ENCODE measurements at places on chromosomes 7 and 10. TPM values are rescaled to one million over a fixed set of nuclear protein-coding genes. Genes with fewer than 3 reads are reported as not detected.

GRCh38 chr10:132972986-132973902 lies 30.9 kb upstream of the CFAP46 start:
- DNase-seq = no peak

- DNase-seq = no peak
Measured at GRCh38 chr10:7626283-7626682, 40.5 kb downstream of the ITIH5 start.

SPDYE16 gene
- 0.31 TPM for total RNA-seq

DNA sequence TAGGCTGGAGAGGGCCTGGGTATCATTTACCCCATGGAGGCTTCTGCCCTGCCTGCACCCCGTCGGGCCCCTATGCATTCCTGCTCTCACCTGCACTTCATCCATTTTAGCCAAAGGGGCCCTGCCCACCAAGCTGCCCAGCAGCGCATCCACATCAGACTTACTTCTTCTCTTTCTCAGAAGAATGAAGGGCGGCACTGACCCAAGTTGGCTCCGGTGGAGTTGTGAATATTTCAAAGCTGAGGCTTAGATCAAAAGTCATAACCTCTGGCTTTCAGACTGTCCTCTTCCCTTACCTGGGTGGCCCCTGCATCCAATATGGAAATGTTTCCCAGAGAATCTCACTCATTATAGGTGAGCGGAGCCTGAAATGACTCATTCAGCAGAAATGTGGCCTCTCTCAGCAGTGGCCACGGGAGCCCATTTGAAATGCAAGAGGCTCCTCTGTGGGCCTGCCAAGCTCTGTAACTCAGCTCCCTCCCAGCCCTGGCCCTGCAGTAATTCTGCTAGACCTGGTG lies 117.6 kb upstream of the TCF7L2 start:
- no peak for DNase-seq

DNA sequence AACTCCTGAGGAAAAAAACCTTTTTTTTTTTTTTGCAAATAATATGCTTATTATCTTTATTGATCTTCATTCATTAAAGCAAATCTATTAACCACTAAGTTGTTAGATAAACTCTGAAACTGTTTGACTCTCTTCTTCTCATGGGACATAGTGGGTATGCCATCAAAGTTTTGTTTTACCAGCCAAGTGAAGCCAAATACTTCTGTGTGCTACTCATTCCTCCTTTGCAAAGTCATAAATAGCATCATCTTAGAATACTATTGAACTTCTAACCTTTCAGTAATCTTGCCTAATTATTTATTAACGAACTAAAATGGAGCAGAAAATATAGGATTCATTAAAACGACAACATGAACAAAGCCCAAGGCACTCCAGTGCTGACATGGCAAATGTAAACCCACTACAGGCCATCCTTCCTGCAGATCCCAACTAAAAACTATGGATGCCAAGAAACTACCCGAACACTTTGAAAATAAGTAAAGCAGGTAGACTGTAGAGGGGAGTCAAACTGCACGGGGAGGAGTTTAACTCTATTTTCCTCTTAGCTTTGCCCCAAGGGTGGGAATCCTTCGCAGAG lies 61.2 kb upstream of the ODAD2 start:
- no peak for DNase-seq

DNA sequence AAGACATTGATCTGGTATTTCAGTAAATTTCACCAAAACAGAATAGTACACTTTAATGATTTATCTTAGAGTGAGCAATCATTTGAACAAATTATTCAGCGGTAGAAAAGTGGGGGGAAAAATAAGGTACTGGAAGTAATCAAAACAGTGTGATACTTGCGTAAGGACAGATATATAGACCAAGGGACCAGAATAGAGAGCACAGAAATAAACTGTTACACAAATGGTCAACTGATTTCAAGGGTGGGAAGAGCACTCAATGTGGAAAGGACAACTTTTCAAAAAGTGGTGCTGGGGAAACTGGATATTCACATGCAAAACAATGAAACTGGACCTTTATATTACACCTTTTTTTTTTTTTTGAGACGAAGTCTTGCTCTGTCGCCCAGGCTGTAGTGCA lies 119.9 kb downstream of the NRBF2 start:
- no peak for DNase-seq

- no peak for DNase-seq
Measured at GRCh38 chr10:19628767-19629560, 187.3 kb upstream of the PLXDC2 start.

DNA sequence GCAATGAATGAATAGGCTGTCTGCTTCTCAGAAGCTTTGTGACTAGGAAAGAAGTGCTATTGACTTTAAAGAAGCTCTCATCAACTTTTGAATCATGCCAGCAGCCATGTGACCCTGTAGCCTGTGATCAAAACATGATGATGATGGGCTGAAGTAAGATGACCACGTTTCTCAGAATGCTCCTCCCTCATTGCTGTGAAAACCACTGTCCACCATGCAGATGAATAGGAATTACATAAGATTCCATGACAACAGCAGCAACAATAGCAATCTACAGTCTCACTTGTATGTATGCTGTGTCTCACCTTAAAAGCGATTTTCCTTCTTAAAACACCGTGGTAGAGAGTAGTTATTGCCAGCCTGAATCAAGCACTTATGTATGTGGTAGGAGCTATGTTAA lies 228.4 kb downstream of the TRIL start:
- DNase-seq = no peak

DNA sequence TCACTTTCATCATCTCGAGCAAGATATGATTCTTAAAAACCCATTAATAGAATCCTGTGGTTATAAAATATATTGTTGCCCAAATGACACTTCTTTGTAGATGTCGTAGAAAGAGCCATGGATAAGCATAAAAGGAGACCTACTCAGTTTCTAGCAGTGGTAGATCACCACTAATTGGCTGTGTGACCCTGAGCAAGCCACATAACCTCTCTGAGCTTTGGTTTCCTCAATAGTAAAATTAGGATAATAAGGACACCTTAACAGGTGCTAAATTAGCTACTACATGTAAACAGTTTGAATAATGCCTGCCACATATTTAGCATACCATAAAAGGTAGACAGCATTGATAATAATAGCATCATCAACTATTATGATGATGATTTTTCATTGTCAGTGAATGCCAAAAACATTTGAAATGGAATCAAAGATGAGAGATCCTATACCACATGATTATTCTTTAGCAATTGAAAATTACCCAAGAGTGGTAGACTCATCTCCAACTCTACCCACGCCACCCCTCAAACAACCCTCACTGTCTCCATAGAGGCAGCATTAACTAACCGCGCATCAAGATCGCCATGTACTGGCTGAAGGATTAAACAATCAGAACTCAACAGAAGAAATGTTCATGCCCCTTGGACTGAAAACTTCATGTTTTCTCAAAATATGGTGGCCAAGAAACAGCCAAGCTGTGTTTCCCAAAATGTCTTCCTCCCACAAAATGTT lies 45.8 kb downstream of the CHST15 start:
- no peak for DNase-seq

- DNase-seq = no peak
Measured at GRCh38 chr10:123241391-123242141, 87.4 kb downstream of the BUB3 start.

DNA sequence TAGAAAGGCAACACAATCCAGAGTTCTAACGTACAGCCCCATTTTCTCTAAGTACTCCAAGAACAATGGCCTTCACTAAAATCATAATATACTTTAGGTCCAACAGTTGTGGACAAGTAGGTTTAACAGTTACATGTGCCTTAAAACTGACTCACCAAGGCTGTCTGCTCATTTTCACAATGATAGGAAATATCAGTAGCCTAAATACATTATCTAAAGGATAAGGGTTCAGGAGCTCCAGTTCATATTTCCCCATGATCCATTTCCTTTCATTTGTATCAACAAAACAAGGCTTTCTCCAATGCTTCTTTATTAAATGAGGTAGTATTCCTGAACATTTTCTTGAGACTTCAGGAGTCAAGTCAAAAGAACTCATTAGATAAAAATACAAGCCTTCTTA lies 164.0 kb downstream of the SLC25A13 start:
- no peak for DNase-seq

- DNase-seq = no peak
Measured at GRCh38 chr10:23111517-23112286, 16.3 kb downstream of the MSRB2 start.

FFAR4 gene
- 0.57 TPM for total RNA-seq

DNA sequence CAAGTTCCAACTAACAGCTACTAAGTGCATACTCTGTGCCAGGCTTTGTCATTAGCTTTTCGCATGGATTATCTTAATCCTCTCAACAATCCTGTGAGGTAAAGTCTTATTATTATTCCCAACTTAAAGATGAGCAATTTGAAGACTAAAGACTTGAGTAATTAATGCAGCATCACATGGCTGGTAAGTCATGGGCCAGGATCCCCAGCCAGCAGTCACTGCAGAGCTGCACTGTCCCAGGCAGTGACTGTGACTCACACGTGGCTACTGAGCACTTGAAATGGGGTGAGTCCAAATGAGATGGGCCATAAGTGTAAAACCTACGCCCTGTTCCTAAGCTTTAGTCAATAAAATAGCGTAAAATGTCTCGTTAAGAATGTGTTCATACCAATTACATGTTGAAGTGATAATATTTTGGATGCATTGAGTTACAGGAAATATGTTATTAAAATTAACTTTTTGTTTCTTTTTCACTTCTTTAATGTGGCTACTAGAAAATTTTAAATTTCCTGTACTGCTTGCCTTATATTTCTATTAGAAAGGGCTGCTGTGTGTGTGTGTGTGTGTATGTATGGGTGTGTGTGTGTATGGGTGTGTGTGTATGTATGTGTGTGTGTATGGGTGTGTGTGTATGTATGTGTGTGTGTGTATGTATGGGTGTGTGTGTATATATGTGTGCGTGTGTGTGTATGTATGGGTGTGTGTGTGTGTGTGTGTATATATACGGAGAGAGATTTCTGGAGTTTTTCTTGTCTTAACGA lies 756.3 kb downstream of the AUTS2 start:
- DNase-seq = no peak

- DNase-seq = no peak
Measured at GRCh38 chr10:86437447-86437846, 70.9 kb upstream of the GRID1 start.

DNA sequence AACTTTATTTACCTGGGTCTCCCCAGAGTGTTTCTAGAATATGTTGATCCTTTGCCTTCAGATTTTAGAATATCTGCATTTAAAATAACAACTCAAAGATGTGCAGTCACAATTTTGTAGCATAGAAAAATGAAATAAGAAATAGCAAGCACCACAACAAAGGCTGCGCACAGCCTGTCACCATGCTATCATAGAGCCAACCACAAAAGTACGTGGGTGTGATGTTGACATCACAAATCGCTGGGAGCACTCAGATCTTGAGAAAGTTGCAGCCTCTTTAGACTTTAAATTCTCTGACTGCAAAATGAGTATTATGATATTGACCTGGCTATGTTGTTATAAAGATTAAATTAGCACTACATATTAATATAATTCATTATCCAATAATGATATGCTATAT lies 177.9 kb downstream of the TNS3 start:
- no peak for DNase-seq

DNA sequence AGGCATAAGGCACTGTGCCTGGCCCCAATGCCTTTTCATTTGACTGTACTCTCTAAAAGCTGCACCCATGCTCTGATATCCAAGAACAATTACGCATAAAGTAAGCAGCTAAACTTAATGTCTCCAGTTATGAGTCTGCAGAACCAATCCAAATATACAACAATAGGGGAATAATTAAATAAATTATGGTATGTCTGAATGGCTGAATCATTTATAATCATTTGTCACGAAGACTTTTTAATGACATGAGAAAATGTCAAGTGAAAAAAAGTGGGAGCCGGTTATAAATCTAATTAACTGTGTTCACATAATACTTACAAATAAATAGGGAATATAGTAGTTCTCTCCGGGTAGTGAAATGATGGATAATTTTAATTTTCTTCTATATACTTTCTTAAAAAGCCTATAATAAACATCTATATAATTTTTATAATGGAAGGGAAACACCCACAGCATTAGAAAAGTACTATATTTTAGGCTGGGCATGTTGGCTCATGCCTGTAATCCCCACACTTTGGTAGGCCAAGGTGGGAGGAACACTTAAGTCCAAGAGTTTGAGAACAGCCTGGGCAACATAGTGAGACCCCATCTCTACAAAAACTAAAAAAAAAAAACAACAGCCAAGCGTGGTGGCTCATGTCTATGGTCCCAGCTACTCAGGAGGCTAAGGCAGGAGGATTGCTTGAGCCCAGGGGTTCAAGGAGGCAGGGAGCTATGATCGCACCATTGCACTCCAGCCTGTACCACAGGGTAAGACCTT lies 14.2 kb downstream of the SLC37A3 start:
- no peak for DNase-seq

GRCh38 chr10:62511238-62511637 lies 137.1 kb downstream of the ZNF365 start:
- DNase-seq = no peak

- no peak for DNase-seq
Measured at GRCh38 chr7:70377957-70378356, 754.0 kb upstream of the GALNT17 start.

DNA sequence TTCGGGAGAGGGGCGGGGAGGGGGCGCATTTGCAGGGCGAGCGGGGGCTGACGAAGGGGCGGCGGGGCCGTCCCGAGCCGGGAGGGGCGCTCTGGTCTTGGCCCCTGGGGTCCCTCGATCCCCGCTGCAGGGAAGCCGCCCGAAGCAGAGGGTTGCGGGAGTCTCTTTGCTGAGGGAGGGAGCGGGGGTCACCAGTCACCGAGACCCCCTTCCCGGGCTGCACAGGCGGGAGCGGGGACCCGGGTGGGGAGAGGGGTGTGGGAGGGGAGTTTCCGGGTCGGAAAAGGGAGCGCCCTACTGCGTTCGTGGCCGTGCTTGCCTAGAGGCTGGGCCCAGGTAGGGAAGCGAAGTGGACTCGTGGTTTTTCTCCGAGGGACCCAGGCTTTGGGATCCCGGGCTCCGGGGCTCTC lies 422 bp downstream of the AP1S1 start:
- no peak for DNase-seq

GRCh38 chr10:23095966-23096801 lies 805 bp downstream of the MSRB2 start:
- DNase-seq = peak; percentile 51

PTF1A gene
- 59.4 TPM for total RNA-seq

SPDYE1 gene
- total RNA-seq = not detected

- DNase-seq = no peak
Measured at GRCh38 chr7:138658889-138659288, 42.3 kb downstream of the SVOPL start.

DNA sequence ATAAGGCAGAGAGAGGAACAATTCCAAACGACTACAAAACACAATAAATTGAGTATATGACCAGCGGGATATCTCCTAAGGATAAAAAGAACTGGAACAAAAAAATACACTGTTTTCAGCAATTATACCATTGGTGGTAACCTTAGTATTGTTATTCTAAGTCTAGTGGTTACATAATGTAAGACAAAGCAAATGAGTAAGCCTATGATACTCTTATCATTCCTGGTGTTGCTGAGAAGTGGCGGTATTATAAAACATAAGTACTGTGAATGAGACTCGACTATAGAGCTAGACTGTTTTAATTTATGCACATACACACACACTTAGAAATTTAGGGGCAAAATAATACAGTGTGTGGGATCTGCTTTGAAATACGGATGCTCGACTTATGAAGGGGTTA lies 107.7 kb downstream of the NRBF2 start:
- no peak for DNase-seq
